Activated CD4-positive, alpha-beta memory T cell treated with anti-CD3 and anti-CD28 coated beads for 36 hours (primary cell): ENCODE measurements at places on chromosomes 13 and 19. TPM values are rescaled to one million over a fixed set of nuclear protein-coding genes. Genes with fewer than 3 reads are reported as not detected.

The UBXN6 gene
- total RNA-seq = 37.1 TPM

The IFNL4 gene
- not detected for total RNA-seq

The CASP14 gene
- not detected for total RNA-seq

The KLK15 gene
- not detected for total RNA-seq
